ENCODE measurements at places on chromosomes 2 and 18.

GRCh38 chr2:37926635-37927034 lies 1.5 kb downstream of the RMDN2 start:
- DNase-seq = no peak

DNA sequence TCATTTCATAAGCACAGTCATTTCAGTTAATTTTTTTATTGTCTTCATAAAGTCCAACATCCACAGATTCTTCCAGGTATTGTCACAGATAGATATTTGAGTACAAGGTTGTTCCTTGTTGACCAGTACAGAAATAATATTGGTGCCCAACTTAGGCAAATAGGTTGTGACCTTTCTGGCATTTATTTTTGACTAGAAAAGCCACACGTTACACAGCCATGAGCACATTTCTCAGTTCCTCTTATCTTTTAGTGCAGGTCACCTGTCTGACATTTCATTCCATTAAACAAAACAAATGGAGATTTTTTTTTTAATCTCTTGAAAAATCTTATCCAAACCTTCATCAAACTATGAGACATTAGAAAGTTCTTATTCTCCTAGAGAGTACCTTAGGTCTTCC lies 428.8 kb downstream of the ZNF521 start:
- no peak for DNase-seq

GRCh38 chr2:159738509-159739390 lies 26.4 kb downstream of the MARCHF7 start:
- no peak for DNase-seq

DNA sequence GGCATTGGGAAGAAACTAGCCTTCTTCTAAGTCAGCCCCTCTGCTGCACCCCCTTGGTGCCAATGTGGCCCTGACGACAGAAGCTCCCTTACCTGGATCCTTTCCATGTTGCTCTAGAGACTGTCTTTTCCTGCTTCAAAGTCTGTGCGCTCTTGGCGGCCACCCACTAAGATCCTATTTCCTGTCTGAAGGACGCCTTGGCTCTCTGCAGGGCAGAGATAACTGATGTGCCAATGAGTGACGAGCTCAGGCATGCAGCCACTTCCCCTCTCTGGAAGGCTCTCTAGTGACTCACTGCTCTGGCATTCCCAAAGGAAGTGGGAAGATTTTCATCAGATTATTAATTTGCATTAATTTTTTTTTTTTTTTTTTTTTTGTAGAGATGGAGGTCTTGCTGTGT lies 273.5 kb downstream of the CDH20 start:
- no peak for DNase-seq

GRCh38 chr2:230564805-230565779 lies 147.6 kb upstream of the CAB39 start:
- DNase-seq = no peak
